Cardiac muscle cell (in vitro differentiated cells and primary cell): ENCODE measurements at places on chromosomes 1 and 21. TPM values are rescaled to one million over a fixed set of nuclear protein-coding genes. Genes with fewer than 3 reads are reported as not detected.

ATAD3B gene
- 28.1 and 37.4 TPM in 2 replicates for total RNA-seq

GRCh38 chr1:41794031-41794430, 124.7 kb downstream of the HIVEP3 start:
- H3K4me1 ChIP-seq, result no peaks in the 10 kb centered on the region
- H3K27ac ChIP-seq, result no peak overlapping the region
- no peak for DNase-seq
- H3K36me3 ChIP-seq, result no peaks in the 10 kb centered on the region
- H3K27me3 ChIP-seq, result no peaks in the 10 kb centered on the region

FCGR1A gene
- 0.30 TPM in 1 of 2 replicates, not detected in the other for total RNA-seq

- H3K27ac ChIP-seq, result no peak overlapping the region
- no peaks in the 10 kb centered on the region for H3K4me1 ChIP-seq
- no peak for DNase-seq
- no peaks in the 10 kb centered on the region for H3K36me3 ChIP-seq
These were observed 138.2 kb downstream of the USH2A start for GRCh38 chr1:216285052-216285451.

TTF2 gene
- 12.5 and 28.3 TPM in 2 replicates for total RNA-seq

LGALS8 gene
- total RNA-seq, result 14.4 TPM in 2 replicates

UMODL1 gene
- total RNA-seq, result not detected in 2 replicates

DRAM2 gene
- total RNA-seq, result 51.6 and 64.7 TPM in 2 replicates

DNA sequence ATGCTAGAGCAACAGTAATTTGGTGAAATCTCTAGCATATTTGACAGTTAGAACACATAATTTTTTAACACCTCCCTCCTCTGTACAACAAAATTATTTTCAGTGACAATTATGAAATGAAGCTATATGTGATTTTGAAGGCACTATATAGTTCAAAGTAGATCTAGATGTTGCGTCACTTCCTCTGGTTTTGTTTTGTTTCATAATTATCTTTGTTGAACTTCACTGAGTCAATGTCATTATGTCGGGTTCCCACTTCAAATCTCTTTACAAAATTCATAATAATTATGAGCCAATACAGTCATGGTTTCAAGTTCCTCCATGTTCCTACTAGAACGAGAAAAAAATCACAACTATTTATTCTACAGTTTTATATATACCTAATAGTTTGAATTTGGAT, 254.8 kb upstream of the PLXNA2 start:
- no peak overlapping the region for H3K4me3 ChIP-seq
- no peak for DNase-seq
- no peaks in the 10 kb centered on the region for H3K4me1 ChIP-seq
- H3K36me3 ChIP-seq, result no peaks in the 10 kb centered on the region
- H3K27ac ChIP-seq, result no peak overlapping the region
- no peaks in the 10 kb centered on the region for H3K27me3 ChIP-seq

LRRC8C gene
- 3.4 and 4.3 TPM in 2 replicates for total RNA-seq

DNA sequence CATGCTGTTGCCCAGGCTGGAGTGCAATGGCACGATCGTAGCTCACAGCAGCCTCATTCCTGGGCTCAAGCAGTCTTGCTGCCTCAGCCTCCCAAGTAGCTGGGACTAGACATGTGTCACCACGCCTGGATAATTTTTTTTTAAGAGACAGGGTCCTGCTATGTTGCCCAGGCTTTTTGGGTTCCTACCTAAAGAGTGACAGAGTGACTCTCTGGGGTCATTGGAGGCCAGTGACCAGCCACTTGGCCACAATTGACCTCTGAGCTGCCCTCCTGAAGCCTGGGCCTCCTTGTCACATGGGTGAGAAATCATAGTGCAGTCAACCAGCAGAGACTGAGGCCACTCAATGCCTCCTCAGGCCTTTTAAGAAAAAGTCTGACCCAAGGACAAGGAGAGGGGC, 5.7 kb downstream of the DIO1 start:
- no peak for DNase-seq
- no peaks in the 10 kb centered on the region for H3K36me3 ChIP-seq
- H3K4me3 ChIP-seq, result no peak overlapping the region
- no peak overlapping the region for H3K27ac ChIP-seq
- H3K4me1 ChIP-seq, result peaks cover 12% of the 10 kb centered on the region

DNA sequence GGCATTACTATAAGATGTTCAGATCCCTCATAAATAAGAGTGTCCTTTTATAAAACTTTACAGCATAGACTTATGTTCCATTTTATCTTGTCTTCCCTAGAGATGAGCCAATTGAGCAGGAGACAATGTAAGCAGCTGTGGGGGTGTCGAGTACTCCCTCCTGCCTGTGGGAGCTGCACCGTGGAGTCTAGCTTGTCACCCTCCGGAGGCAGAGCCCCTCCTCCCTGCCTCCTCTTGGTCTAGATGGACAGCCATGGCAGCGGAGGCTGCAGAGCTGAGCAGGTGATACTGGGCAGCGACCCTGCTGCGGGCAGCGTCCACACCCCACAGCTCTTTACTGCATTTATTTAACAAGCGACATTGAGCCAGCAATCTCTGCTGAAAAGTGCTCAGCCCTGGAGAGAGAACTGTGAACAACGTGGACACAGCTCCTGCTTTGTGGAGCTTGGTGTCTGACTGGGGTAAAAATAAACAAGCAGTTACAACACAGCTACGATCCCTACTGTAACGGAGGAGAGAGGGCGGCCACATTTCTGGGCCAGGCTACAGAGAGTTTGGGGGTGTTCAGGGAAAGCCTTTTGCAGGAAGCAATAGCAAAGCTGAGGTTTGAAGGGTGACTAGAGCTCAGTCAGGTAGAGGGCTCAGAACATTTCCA, 12.8 kb upstream of the KIF21B start:
- H3K4me1 ChIP-seq, result no peaks in the 10 kb centered on the region
- H3K27ac ChIP-seq, result no peak overlapping the region
- no peaks in the 10 kb centered on the region for H3K27me3 ChIP-seq
- no peak for DNase-seq
- no peak overlapping the region for H3K4me3 ChIP-seq

- H3K4me3 ChIP-seq, result no peak overlapping the region
- H3K36me3 ChIP-seq, result no peaks in the 10 kb centered on the region
- H3K4me1 ChIP-seq, result no peaks in the 10 kb centered on the region
- DNase-seq, result no peak
- no peaks in the 10 kb centered on the region for H3K27me3 ChIP-seq
These were observed 67.2 kb upstream of the CNN3 start for GRCh38 chr1:94993931-94994645.

GRCh38 chr1:180489976-180490375, 12.4 kb downstream of the ACBD6 start:
- no peak for DNase-seq
- no peak overlapping the region for H3K4me3 ChIP-seq
- no peak overlapping the region for H3K27ac ChIP-seq
- H3K36me3 ChIP-seq, result peaks cover 26% of the 10 kb centered on the region
- H3K4me1 ChIP-seq, result no peaks in the 10 kb centered on the region
- H3K27me3 ChIP-seq, result no peaks in the 10 kb centered on the region
